ENCODE measurements at places on chromosomes 12 and 14. TPM values are rescaled to one million over a fixed set of nuclear protein-coding genes. Genes with fewer than 3 reads are reported as not detected.
A peak's percentile ranks its signal among the peaks of the same experiment; 100 is the strongest.

KRT73 gene
- not detected for polyA plus RNA-seq

ZFHX2 gene
- polyA plus RNA-seq = 0.18 TPM

TAS2R8 gene
- polyA plus RNA-seq = not detected

KIF5A gene
- 0.05 TPM for polyA plus RNA-seq

DACT1 gene
- polyA plus RNA-seq = 0.19 TPM

NTS gene
- not detected for polyA plus RNA-seq

DNA sequence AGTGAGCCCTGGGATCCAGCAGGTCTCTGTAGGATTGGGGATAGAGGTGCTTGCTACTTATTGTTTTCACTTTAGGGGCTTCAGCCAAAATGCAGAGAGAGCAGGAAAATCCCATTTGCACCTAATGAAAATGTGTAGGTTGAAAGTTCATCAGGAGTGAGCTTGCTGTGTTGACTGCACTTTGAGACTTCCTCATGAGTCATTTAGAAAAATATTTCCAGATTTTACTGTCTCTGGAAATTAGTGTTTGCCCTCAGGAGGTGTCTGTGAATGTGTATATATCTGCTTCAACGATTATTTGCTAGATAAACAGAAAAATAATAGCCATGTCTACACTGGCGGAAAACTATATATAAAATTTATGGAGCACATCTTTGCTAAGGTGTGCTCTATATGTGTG lies 159.3 kb downstream of the CAND1 start:
- DNase-seq = no peak

DNA sequence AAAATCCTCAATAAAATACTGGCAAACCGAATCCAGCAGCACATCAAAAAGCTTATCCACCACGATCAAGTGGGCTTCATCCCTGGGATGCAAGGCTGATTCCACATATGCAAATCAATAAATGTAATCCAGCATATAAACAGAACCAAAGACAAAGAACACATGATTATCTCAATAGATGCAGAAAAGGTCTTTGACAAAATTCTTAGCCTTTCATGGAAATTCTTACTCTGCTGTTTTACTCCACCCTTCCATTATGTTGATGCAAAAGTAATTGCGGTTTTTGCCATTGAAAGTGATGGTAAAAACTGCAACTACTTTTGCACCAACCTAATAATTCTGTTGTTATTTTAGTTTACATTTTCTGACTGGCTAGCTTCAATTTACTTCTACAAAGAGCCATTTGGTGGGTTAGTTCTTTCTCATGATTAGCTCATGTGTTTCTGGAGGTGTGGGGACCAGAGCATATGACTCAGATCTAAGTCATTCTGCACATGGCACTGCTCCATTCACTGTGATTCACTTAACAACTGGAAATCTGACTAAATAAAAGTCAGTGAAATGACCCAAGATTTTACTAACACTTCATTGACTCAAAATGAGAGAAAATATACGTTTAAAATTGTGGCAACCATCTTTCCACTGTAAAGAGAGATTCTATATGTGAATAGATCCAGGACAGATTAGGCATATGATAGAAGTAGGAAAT lies 99.9 kb downstream of the TMTC3 start:
- peak; percentile 73 for DNase-seq

DNA sequence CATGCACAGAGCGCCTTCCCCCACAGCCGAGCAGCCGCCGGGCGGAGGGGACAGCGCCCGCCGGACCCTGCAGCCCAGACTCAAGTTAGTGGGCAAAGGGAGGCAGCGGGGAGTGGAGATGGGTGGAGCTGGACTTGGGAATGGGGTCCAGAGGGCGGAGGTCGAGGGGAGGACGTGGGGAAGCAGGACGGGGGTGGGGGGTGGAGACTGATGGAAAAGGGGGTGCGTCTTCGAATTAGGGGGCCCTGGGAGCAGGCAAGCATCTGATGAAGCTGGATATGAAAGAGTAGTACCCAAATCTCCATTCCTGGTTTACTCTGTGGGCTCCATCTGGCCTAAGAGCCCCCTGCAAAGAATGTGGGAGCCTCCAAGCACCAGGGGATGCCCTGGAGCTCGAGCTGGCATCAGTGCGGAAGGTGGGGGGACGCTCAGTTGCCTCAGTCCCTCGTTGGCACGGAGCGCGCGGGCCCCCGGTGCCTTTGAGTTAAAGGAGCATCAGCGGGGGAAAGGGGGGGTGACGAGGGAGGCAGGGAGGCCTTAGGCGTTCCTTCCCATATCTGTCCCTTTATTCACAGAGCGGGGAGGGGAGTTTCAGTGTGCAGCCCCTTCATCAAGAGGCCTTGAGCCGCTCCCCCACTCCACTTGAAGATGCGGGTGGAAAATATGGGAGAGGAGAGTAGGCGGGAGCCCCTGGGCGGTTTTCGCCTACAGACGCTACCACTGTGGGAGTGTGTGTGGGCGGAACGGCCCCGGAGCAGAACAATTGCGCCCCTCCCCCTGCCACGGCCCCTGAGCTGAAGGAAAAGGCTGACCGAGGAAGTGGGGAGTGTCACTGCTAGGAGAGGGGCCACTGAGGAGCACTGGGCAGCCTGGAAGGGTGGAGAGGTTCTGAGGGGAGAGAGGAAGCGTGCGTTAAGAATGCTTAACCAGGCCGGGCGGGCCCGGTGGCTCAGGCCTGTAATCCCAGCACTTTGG lies 644 bp downstream of the NAB2 start:
- no peak for DNase-seq

DNA sequence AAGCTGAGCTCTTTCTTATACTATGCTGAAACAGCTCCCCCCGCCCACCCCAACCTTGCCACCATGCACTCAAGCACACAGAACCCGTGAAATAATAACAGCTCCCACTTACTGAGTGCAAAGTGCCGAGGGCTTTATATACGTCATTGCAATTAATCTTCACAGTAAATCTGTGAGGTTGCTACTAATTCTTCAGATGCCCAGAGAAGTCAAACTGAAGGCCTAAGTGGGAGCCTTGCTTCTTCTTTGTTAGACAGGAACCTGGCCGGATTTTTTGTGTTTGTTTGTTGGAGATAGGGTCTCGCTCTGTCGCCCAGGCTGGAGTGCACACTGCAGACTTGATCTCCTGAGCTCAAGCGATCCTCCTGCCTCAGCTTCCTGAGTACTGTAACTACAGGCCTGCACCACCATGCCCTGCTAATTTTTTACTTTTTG lies 34.0 kb downstream of the VCPKMT start:
- DNase-seq = no peak

DNA sequence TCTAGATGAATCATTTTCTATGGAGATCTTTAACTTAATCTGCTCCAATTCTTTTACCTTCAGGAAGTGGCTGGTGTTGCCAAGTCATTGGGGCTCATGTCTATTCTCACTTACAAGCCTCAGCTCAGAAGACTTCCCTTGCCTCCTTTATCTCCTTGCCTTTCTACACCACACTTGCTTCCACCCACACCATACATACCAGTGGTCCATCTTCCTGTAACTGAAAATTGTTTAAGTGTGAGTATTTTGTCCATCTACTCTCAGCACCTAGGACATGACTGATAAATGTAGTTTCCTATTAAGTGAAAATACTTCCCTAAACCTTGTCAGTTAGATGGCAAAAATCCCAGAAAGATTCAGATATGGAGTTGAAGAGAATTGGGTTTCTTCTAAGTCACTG lies 199.7 kb upstream of the CPNE8 start:
- DNase-seq = no peak

GRCh38 chr14:72608391-72609204 lies 285.3 kb downstream of the DPF3 start:
- peak; percentile 80 for DNase-seq

DNA sequence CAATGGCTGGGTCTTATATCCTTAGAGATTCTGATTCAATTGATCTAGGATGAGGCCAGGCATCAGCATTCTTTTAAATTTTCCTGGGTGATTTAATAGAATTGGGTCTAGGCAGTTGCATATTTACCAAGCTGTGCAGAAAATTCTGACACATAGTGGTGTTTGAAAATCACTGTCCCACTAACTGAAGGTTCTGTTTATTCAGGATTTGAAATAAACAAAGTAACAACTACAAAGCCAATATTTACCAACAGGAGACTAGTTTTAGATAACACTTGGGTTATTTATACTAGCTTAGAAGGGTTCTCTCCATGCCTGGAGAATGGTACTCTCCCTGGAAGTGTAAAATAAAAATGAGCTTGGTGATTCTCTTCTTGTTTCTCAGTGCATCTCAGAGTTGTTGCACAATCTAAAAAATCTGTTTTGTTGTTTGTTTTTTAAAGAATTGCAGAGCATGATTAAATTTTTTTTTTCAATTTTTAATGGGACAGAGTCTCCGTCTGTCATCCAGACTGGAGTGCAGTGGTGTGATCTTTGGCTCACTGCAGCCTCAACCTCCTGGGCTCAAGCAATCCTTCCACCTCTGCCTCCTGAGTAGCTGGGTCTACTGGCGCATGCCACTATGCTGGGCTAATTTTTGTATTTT lies 16.9 kb downstream of the BEST3 start:
- DNase-seq = no peak

GRCh38 chr12:112317481-112317880 lies 64.8 kb downstream of the HECTD4 start:
- no peak for DNase-seq

GRCh38 chr14:71242237-71242748 lies 335.0 kb downstream of the PCNX1 start:
- DNase-seq = no peak

DNA sequence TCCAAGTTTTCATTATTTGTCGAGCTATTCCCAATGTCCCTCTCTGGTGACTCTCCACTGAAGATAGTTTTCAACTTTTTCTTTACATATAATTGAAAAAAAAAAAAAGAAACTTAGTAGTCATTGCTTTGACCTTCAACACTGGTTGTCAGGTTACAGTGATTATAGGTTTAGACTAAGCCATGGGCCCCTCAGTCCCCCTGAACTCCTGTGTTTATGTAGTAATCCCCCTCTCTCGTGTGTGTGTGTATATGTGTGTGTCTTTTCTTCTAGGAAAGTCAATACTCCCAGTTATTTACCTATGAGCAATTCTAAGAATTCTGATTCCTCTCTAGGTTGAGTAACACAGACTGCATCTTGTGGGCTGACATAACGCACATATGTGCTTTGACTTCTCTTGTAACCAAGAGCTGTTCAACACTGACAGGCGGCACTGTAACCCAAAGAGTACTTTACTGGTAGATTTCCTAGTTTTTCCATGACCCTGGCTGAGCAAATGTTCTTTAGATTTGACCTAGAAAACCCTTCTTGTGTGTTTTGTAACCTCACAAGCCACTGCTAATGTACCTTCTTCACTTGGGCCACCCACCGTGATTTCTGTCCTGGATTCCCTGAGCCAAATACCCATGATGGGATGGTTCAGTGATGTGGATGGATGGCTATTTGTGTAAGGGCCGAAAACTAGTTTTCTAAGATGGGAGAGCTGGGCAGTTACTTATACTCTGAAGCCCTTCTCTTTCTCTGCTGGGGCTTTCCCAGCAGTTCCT lies 15.0 kb upstream of the MANSC4 start:
- no peak for DNase-seq

GRCh38 chr12:32273712-32274111 lies 125.6 kb upstream of the FGD4 start:
- DNase-seq = no peak

DNA sequence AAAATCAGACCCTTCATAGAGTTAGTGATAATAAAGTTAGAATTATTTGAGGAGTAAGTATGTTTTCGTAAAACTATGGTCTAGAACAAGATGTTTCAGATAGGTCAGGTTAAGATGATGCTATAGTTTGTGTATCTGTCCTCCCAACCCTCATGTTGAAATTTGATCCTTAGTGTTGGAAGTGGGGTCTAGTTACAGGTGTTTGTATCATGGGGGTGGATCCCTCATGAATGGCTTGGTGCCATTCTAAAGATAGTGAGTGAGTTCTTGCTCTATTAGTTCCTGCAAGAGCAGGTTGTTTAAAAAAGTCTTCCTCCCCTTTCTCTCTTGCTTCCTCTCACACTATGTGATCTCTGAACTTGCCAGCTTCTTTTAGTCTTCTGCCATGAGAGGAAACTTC lies 707.3 kb upstream of the FOXG1 start:
- no peak for DNase-seq

GRCh38 chr14:39203659-39204606 lies 28.9 kb downstream of the PNN start:
- no peak for DNase-seq

GRCh38 chr14:81710232-81710845 lies 176.7 kb upstream of the SEL1L start:
- peak; percentile 1 for DNase-seq

GRCh38 chr12:53579545-53579955 lies 46.6 kb downstream of the ATF7 start:
- DNase-seq = no peak

- DNase-seq = no peak
Measured at GRCh38 chr14:20791187-20791586, 10.1 kb downstream of the RNASE6 start.

DNA sequence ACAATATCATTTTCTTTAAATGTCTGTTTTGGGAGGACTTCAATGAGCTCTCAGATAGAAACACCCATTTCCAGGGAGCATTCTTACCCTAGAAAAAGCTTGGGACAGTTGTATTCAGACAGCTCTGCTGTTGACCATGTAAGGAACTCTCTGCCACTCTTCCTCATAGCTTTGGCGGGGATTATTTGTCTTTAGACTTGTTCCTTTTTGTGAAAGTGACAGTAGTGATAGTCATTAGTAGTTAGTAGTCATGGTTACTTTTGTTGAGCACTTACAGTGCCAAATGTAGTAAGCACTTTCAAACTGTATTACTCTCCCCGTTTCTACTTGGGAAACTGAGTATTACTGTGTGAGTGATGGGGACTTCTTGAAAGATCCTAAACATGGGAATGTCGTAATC lies 167.3 kb downstream of the RGS6 start:
- DNase-seq = no peak

GRCh38 chr14:81535396-81536164 lies 1.9 kb upstream of the SEL1L start:
- no peak for DNase-seq

GRCh38 chr12:22657538-22657937 lies 32.6 kb downstream of the ETNK1 start:
- no peak for DNase-seq

DNA sequence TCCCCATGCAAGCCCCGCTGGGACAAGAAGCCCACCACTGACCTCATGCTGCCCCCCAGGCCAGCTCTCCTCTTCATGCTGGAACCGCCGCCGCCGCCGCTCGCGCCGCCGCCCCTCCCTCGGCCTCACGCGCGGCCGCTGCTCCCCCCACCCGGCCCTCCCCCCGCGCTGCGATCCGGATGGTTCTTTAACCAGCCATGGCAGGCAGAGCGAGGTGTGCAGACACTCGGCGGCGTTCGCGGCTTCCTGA lies at the start of gene DCAF5:
Gene DCAF5, minus strand, starts transcription at position 218 of the 250 bp plus-strand sequence. Its CDS starts 141 bp downstream, at position 77.
- DNase-seq = no peak

DNA sequence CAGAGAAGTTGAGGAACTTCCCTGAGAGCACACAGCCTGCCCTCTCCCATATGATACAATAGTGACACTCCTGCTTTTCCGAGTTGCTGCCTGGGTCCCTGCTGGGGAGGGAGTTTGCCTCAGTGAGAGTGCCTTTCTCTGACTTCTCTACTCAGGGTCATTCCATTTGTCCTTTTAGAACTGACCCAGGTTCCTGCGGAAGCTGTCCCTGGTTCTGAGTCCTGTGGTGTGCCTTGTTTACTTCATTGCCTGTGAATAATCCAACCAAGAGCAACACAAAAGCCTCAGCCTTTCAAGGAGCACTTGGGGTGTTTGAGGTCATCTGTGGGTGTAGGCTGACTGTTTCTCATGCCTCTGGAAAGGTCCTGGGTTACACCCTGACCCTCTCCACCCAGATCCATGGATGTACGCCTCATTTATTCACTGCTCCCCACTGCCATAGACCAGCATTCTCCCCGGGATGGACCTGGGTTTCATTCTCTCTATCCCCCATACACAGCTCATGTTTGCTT lies 13.6 kb downstream of the SERPINA1 start:
- no peak for DNase-seq

GRCh38 chr12:100061814-100062213 lies 77.1 kb upstream of the ANKS1B start:
- DNase-seq = no peak
